ENCODE measurements at places on chromosomes 12 and 14.

DNA sequence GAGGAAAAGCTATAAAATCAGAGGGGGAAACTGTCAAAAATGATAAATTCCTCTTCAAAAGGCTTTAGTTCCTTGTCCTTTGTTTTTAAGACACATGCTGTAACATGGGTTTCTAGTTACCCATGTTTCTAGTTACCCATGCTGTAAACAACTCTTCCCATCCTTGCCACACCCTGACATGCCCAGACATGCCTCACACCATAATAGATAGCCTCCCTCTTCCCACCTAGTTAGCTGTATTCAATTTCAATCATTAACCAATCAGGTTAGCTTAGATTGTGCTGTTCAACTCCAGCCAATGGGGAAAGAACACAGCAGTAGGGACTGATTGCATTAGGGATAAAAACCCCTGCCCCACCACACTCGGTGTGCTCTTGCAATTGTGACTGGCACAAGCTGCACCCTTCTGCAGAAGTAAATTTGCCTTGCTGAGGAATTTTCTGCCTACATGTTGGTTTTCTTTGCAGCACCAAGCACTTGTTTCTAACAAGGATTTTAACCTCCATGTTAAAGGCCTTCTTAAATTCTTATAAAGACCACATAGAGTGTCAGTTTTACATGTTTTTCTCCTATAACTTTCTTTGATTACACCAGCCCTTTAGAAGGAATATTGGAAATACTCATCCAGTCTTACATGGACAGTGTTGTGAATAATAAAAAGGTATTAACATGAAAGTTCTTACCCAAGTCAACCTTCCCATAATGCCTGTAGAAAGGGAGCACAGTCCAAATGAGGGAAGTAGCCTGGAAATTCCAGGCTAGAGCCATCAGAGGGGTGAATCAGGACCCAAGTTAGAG, 32.5 kb upstream of the LALBA start:
- no peak for DNase-seq

GRCh38 chr14:92846162-92846897, 52.2 kb downstream of the GOLGA5 start:
- no peak for DNase-seq

GRCh38 chr12:23093488-23093887, 468.5 kb downstream of the ETNK1 start:
- DNase-seq, result no peak

GRCh38 chr12:117015811-117016210, 83.4 kb downstream of the TESC start:
- no peak for DNase-seq

- no peak for DNase-seq
These were observed 230.9 kb upstream of the NOVA1 start for GRCh38 chr14:26828741-26829140.

- peak; percentile 83 for DNase-seq
These were observed 14.2 kb downstream of the VRTN start for GRCh38 chr14:74362361-74362915.

DNA sequence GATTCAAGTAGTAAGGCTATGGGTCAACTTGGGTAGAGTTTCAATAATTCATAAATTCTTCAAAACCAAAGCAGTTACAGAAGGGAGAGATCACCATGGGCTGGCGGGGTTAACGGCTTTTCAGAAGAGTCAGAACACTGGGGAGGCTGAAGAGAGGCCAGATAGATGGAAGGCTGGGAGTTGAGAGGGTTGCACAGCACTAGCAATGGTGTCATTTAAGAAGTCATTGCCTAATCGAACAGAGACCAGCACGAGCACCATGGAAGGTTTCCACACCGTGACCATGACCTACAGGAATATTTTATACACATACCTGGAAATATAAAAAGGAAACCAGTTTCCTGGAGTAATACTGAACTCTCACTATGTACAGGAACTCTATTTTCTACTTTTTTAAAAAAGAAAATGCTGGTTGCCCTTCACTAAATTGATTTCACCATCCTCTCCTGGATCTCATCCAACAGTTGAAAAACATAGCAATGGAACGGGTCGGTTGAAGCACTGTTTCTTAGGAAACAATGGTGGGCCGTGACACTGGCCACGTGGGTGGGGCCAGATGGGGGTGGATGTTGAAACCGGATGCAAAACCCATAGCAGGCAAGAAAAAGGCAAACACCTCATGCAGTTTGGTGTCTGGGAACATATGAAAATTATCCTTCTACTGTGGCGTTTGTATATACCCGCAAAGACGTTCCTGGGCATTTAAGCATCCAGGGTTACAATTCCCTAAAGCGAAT, 38.0 kb upstream of the RIN3 start:
- peak; percentile 66 for DNase-seq

All from heart left ventricle (tissue), 16 donors.